Activated T-helper 1 cell treated with Interleukin-2 at 50 U/mL for 16 hours (primary cell): ENCODE measurements at places on chromosomes 11 and 22.

DNA sequence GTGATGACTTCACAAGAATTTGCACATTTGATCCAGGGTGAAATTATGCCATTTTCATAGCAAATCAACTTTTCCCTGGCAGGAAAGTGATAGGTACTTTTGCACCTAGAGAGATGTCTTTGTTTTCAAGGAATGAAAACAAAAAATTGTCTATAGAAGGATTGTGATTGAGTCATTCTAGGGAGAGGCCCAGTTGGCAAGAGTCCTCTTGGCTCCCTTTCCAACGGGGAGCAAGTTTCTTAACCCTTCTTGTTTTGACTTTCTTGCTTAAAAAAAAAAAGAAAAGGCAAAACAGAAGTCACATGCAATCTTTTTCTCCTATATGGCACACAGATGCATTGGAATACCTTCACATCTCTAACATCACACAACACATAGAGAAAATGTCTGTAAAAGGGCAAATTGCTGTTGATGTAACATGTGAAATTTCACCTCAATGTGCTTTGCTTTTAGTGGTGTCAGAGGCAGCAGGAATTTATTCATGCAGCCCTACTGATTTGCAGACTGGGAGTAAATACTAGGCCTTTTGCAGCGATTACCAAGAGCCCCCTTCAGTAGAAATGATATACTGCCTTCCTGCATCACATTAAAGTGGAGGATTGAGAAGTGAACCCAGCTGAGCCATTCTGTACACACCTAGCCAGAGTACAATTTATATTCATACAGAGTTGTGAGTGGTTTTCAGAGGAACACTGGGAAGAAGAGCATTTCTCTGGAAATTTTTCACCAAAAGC is 290.7 kb upstream of the MPPED2 start:
- DNase-seq, result no peak

DNA sequence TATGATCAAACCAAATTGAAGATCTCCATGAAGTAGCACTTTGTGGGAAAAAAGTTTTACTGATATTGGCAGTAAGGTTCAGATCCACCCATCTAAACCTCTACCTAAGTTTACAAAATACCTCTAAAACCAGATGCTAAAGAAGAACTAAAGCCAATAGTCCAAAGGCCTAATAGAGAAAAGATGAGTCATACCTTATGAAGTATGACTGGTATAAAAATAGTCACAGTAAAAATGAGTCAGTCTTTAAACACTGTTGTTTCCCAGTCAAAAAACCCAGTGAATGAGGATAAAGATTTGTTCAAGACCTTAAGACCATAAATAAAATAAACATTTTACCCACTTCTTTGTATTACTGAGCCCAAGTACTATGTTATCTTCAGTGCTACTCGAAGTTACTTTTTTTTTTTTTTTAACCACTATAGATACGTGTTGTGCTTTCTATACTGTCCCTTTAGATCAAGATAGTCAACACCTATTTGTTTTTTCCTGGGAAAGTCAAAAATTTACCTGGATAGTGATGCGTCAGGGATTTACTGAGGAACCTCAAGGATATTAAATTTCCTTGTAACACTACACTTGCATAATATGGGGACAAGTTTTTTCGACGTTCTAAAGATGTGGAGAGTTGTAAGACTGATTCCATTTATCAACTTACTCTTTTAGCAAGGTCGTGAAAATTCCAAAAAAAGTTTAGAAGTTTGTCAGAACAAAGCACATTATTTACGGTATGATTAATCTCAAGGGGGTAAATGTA is 87.3 kb downstream of the CCDC73 start:
- DNase-seq, result no peak

GRCh38 chr11:74493791-74494630 is 487 bp upstream of the LIPT2 start:
- DNase-seq, result no peak

- DNase-seq, result no peak
Measured at GRCh38 chr11:34313099-34313517, 44.7 kb downstream of the ABTB2 start.

- DNase-seq, result no peak
Measured at GRCh38 chr22:41550952-41551491, 6.8 kb upstream of the POLR3H start.

DNA sequence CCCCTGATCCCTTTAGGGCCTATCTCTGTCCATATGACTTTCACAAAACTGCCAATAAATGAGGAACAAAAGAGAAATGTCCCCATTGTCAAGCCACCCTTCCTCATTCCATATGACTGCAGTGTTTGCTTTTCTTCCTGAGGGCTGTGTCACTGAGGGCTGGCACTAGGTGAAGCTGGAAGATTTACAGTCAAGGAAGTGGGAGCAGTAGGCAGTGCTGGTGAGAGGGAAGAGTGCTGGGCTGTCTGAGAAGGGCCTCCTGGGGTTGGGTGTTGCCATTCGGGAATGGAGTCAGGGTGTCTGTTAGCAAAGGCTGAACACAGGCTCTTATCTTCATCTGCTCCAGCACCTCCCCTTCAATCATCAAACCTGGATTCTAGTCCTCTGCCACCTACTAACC is 30.9 kb downstream of the INSC start:
- DNase-seq, result no peak

DNA sequence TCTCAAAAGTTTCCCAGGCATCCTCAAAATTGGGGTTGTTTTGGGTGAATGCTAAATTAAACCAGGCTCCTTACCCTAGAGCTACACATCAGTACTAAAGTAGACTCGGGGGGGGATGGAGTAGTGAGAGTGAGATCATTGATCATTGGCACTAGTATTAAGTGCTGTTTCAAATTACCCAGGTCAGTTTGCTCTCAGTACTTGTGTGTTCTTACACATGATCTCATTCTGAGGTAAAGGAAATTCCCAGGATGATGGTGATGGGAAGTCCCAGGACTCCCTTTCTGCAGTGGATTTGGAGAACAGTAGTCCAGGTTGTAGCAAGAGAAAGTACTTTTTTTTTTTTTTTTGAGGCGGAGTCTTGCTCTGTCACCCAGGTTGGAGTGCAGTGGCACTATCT is 12.5 kb downstream of the RBM4 start:
- DNase-seq, result no peak
